ENCODE measurements at places on chromosomes 4 and X.
A peak's percentile ranks its signal among the peaks of the same experiment; 100 is the strongest.

DNA sequence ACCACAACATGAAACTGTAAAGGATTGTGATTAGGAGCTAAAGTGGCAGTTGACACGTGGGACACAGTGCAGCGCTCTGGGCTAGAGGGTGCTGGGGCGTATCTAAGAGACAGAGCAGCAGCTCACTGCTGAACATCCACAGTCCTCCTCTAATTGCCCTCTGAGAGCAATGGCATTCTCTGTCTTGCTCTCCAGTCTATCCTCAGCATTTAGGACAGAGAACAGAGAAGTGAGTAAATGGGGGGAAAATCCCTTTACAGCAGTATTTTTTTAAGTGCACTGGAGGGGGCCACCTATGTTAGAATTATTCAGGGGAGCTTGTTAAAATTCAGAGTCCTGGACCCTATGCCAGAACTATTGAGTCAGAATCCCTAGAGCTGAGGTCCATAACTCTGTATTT, 4.2 kb upstream of the TMEM154 start:
- DNase-seq = no peak

GRCh38 chr4:148015058-148015457, 283.2 kb downstream of the ARHGAP10 start:
- no peak for DNase-seq

GRCh38 chr4:184721254-184721653, 12.6 kb downstream of the CENPU start:
- no peak for DNase-seq

DNA sequence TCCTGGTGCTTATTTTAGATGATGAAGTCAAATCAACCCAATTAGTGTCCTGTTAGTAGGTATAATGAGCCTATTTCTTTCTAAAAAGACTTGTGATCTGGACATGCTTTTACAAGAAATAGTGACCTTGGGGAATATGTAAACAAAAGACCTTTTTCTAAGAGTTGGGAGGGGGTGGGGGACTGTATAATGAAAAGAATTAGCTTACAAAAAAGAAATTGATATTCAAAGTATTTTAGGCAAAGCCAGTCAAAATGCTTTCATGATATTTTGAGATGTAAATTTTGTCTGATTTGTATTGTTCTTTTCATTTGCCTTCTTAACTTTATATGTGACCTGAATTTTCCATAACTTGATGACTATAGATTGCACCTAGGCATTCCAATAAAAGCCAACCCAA, 114.6 kb downstream of the DCTD start:
- DNase-seq = no peak

- DNase-seq = no peak
Measured at GRCh38 chr4:122858705-122859104, 32.1 kb downstream of the FGF2 start.

GRCh38 chr4:47415719-47416118, 47.8 kb downstream of the COMMD8 start:
- no peak for DNase-seq

GRCh38 chrX:11792461-11793421, 34.7 kb downstream of the MSL3 start:
- DNase-seq = peak; percentile 25

DNA sequence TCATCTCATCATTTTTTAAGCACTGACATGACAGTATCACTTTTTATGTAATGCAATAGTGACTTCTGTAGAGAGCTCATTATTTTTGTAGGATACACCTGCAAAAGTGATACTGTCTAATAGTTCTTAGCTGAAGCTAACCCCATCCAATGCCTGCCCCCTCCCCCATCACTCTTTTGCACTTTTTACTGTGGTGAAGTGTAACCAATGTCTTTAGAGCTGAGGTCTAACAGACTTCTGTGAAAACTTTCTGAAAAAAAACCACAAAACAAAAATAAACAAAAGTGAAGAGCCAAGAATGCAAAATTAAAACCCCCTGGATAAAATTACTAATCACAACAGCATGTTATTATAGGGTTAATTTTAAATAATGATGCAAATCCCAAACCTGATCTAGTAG, 301.1 kb downstream of the ANK2 start:
- DNase-seq = no peak

DNA sequence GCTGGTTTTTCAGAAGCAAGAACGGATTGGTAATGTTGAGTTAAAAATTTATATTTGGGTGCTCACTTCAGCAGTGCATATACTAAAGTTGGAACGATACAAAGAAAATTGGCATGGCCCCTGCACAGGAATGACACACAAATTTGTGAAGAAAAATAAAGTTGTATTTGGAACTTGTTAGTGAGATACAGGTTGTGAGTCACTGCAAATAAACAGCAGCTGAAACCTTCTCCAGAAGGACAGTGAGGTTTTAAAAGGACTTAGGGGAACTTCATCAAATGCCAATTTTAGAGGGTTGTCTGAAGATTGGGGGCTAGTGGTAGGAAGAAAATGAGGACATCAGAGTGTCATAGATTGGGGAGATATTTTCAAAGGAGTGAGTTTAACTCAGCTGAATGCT, 79.7 kb upstream of the ELOVL6 start:
- DNase-seq = no peak

DNA sequence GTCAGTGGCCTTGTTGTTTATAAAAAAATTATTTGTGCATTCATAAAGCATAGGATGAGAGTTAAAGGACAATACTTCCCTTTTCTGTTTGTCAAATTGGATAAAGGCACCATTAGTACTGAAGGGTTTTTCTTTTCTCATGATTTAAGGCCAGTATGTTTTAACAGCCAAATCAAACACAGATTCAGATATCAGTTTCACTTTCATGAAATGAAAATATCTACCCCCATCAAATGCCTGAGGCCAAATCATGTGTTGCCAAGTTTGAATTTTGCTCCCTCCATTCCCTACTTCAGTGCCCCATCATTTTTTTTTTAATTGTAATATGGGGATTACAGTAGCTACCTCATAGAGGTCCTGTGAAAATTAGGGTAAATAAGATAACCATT, 745.9 kb downstream of the RPA4 start:
- no peak for DNase-seq

GRCh38 chr4:152690706-152691651, 11.2 kb upstream of the TMEM154 start:
- no peak for DNase-seq
